ENCODE measurements at places on chromosomes 12 and 14.
A peak's percentile ranks its signal among the peaks of the same experiment; 100 is the strongest.

DNA sequence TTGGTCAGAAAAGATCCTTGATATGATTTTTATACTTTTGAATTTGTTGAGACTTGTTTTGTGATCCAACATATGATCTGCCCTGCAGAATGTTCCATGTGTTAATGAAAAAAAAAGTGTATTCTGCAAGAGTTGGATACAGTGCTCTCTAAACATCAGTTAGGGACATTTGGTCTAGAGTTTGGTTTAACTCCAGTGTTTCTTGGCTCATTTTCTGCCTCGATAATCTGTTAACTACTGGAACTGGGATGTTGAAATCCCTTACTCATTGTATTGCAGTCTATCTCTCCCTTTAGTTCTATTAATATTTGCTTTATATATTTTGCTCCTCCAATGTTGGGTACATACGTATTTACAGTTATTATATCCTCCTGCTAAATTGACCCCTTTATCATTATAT is 18.3 kb upstream of the TXNRD1 start:
- DNase-seq: no peak

DNA sequence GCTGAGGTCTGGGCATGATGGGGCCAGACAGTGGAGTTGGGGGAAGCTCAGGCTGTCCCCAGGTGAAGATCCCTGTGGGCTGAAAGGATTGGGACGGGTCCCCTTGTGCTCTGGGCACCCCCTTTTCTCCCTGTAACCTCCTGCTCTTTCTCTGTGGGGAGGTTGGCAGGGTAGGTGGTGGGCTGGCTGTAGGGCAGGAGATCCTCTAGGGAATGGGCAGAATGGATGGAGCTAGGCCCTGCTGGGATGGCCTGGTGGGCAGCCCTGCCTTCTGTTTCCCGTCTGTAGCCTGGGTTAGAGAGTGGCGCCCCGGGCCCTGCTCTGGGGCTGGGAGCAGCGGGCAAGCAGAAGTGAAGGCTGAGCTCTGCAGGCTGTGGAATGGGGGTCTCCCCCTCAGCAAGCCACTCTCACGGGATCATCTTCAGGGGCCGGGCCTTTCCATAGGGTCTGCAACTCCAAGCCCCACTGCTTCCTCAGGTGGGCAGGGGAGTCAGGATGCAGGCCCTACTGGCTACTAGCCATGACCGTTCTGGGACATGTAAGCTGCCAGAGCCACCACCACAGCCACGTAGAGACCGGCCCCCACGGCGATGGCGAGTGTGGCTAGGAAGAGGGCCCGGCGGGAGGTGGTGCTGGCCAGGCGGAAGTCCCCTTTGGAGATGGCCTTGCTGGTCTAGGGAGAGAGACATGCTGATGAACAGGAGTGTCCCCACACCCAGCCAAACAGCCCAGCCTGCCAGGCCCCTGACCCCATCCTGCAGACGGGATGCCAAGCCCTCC is 18.8 kb downstream of the SYNDIG1L start:
- DNase-seq: no peak

GRCh38 chr12:98419795-98420404 is 95.5 kb upstream of the TMPO start:
- no peak for DNase-seq

GRCh38 chr14:65156568-65157366 is 54.5 kb upstream of the MAX start:
- DNase-seq: peak; percentile 34

GRCh38 chr14:76643887-76644286 is 117.4 kb upstream of the VASH1 start:
- DNase-seq: no peak

All from AG04450 (cell line).